Activated CD4-positive, alpha-beta memory T cell treated with anti-CD3 and anti-CD28 coated beads, Interleukin-2, amount 10 ng/mL, durations not matched to agents 7 days and 5 days (primary cell): ENCODE measurements at places on chromosomes 6 and 20. TPM values are rescaled to one million over a fixed set of nuclear protein-coding genes. Genes with fewer than 3 reads are reported as not detected.

DNA sequence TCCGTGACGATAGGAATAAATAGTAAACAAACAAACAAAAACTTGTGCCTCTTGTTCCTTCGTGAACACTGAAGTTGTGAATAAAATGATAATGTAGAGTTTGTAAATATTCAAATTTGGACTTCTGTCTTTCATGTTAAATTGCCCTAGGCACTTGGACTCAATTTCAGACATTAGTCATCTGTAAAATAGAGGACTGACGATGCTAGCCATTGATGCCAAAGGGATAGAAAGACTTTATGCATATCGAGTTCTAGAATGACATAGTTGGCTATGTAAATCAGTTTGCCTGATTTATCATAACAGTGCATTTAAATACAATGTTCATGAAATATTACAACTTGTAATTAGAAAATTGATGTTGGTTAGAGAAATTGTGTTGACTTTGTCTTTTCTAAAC lies 45.9 kb upstream of the FLRT3 start:
- DNase-seq = no peak

- no peak for DNase-seq
These were observed 78.6 kb upstream of the GATA5 start for GRCh38 chr20:62554214-62554897.

GRCh38 chr6:14194483-14194882 lies 76.9 kb downstream of the CD83 start:
- DNase-seq = no peak

- DNase-seq = peak; percentile 47
These were observed 129.4 kb upstream of the RIN2 start for GRCh38 chr20:19628570-19629134.

GRCh38 chr6:116444575-116444974 lies 16.6 kb upstream of the CALHM6 start:
- no peak for DNase-seq

DNA sequence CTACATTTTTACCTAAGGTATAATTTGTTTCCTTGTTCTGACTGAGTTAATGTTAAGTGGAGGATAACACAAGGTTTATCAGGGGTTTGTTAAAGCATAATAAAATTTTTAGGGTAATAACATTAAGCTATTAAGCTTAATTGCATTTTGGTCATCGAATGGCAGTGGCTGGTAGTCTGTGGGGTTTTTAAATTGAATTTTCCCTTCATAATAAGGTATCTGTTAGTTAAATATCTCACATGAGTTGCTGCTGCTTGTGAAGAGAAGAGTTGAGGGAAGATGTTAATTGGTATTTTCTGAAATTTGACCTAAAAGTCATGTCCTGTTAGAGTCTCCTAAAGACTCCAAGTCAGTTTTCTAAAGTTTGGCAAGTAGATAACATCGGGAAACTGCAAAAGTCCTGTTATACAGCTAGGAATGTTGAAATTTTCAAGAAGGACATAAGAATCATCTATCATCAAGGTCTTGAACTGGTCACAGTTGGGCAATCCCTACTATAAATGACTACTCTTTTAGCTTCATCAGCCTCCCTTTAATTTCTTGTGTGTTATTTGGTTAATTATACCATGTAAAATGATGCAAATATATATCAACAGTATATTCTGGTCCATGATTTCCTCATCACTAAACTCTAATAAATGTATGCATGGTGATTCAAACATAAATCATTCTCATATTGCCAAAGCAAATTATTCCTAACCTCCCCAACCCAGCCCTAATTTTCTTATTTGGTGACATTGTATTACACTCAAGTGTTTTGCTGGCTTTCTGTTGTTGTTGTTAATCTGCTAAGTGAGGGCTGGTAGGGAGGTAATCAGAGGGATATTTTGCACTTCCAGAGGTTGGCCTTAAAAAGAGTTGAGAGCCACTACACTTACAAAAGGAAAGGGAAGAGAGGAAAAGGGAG lies 64.0 kb downstream of the MAP3K5 start:
- DNase-seq = no peak

GRCh38 chr6:35427435-35427834 lies 24.7 kb upstream of the FANCE start:
- DNase-seq = no peak

DNA sequence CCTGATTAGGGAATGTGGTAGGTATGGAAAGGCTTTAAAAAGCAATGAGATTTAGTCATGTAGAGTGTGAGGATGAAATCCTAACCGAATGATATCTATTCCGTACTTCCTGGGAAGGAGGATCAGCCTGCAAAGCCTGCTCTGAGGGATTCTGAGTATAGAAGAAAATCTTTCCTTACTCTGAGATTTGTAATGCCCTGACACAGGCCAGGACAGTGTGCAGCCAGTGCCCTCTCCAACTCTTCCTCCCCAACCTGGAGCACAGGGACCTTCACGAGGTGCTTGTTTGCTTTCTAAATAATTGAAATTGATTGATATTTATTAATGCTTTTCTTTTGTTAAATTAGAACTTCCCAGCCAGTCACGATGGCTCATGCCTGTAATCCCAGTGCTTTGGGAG lies 131.6 kb downstream of the ADGRG6 start:
- DNase-seq = no peak

- peak; percentile 58 for DNase-seq
These were observed 20.8 kb upstream of the HCK start for GRCh38 chr20:32031007-32031958.

DNA sequence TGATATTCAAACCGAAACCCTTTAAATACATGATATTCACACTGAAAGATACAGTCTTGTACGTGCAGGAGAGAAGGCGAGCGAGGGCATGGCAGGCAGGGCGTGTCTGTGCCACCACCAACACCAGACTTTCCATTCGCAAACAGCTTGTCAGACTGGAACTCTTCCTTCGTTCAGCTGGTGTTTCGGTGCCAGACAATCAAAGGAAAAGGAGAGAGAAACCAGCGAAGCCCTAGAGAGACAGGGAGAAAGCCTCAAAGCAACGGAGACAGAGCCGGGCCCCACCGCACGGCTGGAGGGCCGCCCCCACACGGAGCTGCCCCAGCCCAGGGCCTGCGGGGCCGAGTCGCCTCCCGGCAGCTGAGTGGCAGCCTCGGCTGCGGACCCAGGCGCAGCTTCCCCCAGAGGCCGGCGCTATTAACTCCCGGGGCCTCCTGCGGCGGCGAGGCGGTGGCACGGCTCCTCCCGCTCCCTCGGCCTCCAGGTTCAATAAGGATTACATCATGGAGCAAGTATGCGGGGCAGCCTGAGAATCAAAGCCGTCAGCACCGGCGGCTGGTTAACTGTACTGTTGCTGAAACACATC lies 32.1 kb upstream of the NR2E1 start:
- peak; percentile 30 for DNase-seq

GRCh38 chr20:14009208-14009607 lies 13.9 kb downstream of the MACROD2 start:
- no peak for DNase-seq

GRCh38 chr20:39318911-39319310 lies 356.8 kb downstream of the DHX35 start:
- DNase-seq = no peak

DNA sequence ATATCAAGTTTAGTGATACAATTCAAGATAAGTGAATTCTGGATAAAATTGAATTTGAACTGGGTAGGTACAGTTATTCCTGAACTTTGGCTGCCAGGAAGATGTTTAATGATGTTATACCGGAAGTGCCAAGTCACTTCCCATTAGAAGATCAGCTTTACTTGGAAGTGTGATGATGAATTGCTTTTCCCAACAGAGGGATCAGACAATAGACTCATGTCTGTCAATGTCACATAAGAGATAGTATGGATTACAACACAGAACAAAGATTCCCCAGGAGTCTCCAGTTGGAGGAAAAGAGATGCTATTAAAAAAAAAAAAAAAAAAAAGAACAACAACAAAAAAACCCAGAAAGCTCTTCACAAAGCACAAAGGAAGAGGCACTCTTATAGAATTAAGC lies 497.9 kb upstream of the EPHA7 start:
- DNase-seq = no peak

- no peak for DNase-seq
These were observed 18.5 kb downstream of the SDC4 start for GRCh38 chr20:45329497-45330319.

DNA sequence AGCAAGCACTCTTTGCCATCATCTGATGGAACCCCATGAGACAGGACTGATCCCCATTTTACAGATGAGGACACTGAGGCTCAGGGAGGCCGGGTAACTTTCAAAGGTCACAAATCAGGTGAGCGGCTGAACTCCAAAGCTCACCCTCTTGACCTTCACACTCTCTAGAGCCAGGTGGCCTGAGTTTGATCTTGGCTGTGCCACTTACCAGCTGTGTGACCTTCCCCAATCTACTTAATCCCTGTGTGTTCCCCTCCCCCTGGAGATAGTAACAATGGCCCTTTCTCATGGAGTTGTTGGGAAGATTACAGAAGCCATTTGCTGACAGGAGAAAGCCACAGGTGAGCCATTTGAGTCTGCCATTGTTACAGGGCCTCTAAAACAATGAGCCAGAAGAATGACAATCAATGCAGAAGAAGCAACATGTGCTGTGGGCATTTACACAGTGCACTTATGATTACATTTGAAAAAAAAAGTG lies 34.5 kb downstream of the BMP7 start:
- DNase-seq = no peak

DNA sequence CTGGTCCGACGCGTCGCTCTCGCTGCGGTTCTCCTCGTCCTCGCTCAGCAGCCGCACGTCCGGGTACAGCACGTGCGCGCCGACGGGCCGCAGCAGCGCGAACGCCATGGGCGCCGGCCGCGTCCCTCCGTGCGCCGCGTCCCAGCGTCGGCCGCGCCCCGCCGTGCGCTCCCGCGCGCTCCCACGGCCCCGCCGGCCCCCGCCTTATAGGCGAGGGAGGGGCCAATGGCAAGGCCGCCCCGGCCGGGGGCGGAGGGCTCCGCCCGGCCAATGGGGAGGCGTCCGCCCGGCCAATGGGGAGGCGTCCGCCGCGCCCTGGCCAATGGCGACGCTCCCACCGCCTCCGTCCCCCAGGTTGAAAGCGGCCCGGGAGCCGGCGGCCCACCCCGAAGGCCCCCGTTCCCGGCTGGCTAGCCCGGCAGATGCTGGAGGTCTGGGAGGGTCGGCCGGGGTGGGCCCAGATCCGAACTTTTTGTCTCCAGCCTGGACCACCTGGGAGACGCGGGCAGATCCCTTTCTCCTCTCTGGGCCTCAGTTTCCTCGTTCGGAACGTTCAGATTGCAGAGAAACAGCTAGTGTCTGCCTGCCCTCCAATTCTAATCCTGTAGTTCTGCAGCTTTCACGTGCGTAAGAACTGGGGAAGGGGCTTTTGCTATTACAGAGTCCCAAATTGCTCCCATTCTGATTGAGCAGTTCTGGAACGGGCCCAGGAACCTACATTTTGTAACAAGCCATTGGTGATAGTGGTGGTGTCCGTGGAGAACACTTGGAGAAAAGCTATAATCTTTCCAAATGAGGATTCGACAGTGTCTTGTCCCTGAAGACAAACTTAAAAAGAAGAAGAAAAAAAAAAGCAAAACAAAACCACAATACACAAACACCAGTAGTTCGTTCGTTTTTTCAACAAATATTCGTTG lies at the start of gene TCF15:
TSS of gene TCF15 (minus strand) at position 180 of the 917 bp plus-strand sequence. CDS start at position 108, 72 bp downstream.
- no peak for DNase-seq

DNA sequence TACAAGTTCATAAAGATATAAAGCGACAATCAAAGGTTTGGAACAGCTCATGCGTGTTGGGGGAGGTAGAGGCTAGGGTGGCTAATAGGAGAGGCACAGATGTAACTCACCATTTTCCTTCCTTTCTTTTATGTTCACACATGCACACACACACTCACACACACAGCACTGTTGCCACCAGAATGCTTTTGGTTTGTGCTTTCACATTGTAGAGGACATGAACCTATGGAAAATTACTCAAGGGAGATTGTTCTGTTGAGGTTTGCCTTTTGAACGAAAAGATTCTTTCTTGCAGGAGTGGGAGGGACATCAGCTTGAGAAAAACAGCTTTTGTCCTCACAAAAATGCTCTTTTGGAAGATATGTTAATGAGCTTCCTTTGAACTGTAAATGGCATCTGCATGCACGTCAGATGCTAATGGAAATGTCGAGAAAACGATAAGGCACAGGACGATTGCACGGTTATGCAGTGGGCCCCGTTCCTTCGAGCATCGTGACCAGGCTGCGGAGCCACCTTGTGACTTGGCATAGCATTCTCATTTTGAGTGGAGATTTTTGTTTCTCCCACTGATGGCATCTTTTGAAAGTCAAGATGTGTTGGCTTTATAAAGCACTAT lies 724.1 kb downstream of the KIF16B start:
- no peak for DNase-seq

DNA sequence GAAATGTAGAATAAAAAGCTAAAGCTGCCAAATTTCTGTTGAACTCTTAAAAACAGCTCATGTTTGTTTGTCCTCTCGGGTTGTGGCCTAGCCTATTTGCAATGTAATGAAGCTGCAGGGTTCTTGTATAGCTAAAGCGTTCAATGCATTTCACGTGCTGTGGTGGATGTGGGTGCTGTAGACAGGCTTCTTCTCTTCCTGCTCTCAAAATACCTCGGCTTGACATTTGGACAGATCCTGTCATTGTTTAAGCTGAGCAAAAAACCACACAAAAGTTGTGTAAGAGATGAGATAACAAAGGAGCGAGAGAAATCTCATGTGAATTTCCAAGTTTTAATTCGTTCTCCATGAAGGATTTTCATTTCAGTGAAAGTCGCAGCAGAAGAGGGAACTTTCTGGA lies 196.3 kb upstream of the UST start:
- no peak for DNase-seq

DNA sequence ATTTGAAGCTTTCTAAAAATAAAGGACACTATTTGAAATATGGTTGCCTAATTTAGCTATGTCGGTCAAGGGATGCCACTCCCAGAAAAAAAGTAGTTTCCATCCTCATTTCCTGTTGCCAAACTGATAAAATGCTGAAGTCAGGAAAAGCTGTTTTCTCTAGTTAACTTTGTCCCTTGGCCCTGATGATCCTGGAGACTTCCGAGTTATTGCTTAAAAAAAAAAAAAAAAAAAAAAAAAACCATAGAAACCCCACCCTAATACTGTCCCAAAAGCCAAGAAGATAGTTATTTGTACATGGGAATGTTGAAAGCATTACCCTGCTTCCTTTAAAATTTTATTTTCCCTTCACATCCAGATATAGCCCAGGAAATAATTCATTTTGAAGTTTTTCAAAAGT lies 236.7 kb downstream of the SOD2 start:
- DNase-seq = no peak

DNA sequence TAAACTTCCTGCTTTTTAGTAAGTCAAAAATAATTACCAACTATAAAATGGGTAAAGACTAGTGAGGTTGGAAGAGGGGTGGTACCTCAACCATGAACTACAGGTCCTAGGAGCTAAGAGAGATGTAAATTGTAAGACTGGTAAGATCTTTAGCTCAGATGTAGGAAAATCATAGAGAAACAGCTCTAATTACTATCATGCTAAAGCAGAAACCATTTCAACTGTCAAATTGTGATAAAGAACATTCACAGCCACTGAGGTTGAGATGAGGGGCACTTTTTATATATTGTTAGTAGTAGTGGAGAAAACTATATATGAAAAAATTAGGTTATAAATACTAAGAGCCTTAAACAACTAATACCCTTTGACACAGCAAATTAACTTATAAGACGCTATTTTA lies 20.0 kb downstream of the CDK19 start:
- no peak for DNase-seq

The SRMS gene
- not detected for total RNA-seq

The COL21A1 gene
- total RNA-seq = not detected

The KIF25 gene
- not detected for total RNA-seq

The HUS1B gene
- total RNA-seq = 0.78 TPM

The ALDH8A1 gene
- total RNA-seq = 0.85 TPM

The TNXB gene
- 6.4 TPM for total RNA-seq

The CST5 gene
- not detected for total RNA-seq

The SPATS1 gene
- total RNA-seq = not detected

The EGFL8 gene
- total RNA-seq = 5.1 TPM

The CST9L gene
- total RNA-seq = not detected

The SLC32A1 gene
- total RNA-seq = not detected

The ARMC2 gene
- total RNA-seq = 13.6 TPM

The RRBP1 gene
- 85.7 TPM for total RNA-seq
